Muscle of leg (tissue), 16 donors: ENCODE measurements at places on chromosomes 12 and 14. TPM values are rescaled to one million over a fixed set of nuclear protein-coding genes. Genes with fewer than 3 reads are reported as not detected.

The WSB2 gene
- total RNA-seq, result 55.3 TPM

The OTX2 gene
- total RNA-seq, result 0.04 TPM

The IL26 gene
- not detected for total RNA-seq

The ZDHHC17 gene
- 59.4 TPM for total RNA-seq

The KRT80 gene
- total RNA-seq, result 0.62 TPM

The KCNC2 gene
- 0.22 TPM for total RNA-seq

The PTCSC3 gene
- total RNA-seq, result not detected

The EMC9 gene
- total RNA-seq, result 29.9 TPM

The E2F7 gene
- total RNA-seq, result 3.1 TPM

The LTBP2 gene
- 10.5 TPM for total RNA-seq

The KLRC3 gene
- 0.09 TPM for total RNA-seq

The DCAF4 gene
- 9.6 TPM for total RNA-seq

The VRTN gene
- total RNA-seq, result not detected

The GPR132 gene
- total RNA-seq, result 0.75 TPM

The SERPINA12 gene
- not detected for total RNA-seq

The WNT1 gene
- not detected for total RNA-seq

The TMEM253 gene
- 0.31 TPM for total RNA-seq

The MGP gene
- 500 TPM for total RNA-seq
